Glutamatergic neuron (in vitro differentiated cells): ENCODE measurements at places on chromosomes 12 and 14. TPM values are rescaled to one million over a fixed set of nuclear protein-coding genes. Genes with fewer than 3 reads are reported as not detected.
A peak's percentile ranks its signal among the peaks of the same experiment; 100 is the strongest.

Gene CDC42BPB
- 125 TPM for total RNA-seq

Gene RNF212B
- total RNA-seq = not detected

Gene KRT73
- total RNA-seq = not detected

Gene CCDC197
- not detected for total RNA-seq

Gene CLEC12A
- not detected for total RNA-seq

Gene INHBE
- 18.0 TPM for total RNA-seq

Gene FSCB
- total RNA-seq = not detected

Gene MMP19
- not detected for total RNA-seq

Gene LALBA
- total RNA-seq = not detected

DNA sequence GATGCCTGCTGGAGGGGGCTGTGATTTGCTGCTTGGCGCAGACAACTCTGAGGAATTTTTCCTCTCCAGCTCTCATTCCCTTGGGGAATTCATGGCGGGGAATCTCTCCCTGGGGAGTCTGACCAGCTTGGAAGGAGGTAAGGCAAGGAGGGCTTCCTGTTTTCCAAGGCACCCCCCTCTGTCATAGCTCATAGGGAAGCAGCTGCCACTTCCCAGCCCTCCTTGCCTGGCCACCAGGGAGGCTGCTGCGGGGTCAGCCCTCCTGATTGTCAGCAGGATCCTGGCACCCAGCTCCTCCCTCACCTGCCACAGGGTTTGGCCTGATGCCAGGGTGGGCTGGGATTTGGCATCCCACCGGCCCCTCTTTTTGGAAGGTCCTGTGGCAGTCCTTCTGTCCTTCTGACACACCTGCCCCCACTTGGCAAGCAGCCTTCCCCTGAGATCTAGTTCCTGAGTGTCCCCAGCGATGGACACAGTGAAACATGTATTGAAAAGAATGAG is 74.9 kb downstream of the TSPAN9 start:
- DNase-seq = peak; percentile 44
- H3K4me1 ChIP-seq = peaks cover 43% of the 10 kb centered on the region
- H3K36me3 ChIP-seq = no peaks in the 10 kb centered on the region
- H3K4me3 ChIP-seq = no peak overlapping the region

- H3K4me3 ChIP-seq = no peak overlapping the region
- no peaks in the 10 kb centered on the region for H3K27me3 ChIP-seq
- DNase-seq = no peak
- peaks cover 4% of the 10 kb centered on the region for H3K36me3 ChIP-seq
- peaks cover 3% of the 10 kb centered on the region for H3K4me1 ChIP-seq
- no peak overlapping the region for H3K27ac ChIP-seq
Measured at GRCh38 chr14:31678421-31679249, 117.4 kb downstream of the NUBPL start.

- peak; percentile 58 for DNase-seq
- no peaks in the 10 kb centered on the region for H3K27me3 ChIP-seq
- no peak overlapping the region for H3K27ac ChIP-seq
- H3K36me3 ChIP-seq = no peaks in the 10 kb centered on the region
- H3K4me1 ChIP-seq = no peaks in the 10 kb centered on the region
- H3K4me3 ChIP-seq = no peak overlapping the region
Measured at GRCh38 chr12:48542300-48542928, 17.0 kb downstream of the OR8S1 start.

- no peak for DNase-seq
- H3K27ac ChIP-seq = no peak overlapping the region
- peaks cover 8% of the 10 kb centered on the region for H3K4me1 ChIP-seq
- H3K27me3 ChIP-seq = no peaks in the 10 kb centered on the region
Measured at GRCh38 chr12:10716704-10717315, 6.3 kb downstream of the YBX3 start.

DNA sequence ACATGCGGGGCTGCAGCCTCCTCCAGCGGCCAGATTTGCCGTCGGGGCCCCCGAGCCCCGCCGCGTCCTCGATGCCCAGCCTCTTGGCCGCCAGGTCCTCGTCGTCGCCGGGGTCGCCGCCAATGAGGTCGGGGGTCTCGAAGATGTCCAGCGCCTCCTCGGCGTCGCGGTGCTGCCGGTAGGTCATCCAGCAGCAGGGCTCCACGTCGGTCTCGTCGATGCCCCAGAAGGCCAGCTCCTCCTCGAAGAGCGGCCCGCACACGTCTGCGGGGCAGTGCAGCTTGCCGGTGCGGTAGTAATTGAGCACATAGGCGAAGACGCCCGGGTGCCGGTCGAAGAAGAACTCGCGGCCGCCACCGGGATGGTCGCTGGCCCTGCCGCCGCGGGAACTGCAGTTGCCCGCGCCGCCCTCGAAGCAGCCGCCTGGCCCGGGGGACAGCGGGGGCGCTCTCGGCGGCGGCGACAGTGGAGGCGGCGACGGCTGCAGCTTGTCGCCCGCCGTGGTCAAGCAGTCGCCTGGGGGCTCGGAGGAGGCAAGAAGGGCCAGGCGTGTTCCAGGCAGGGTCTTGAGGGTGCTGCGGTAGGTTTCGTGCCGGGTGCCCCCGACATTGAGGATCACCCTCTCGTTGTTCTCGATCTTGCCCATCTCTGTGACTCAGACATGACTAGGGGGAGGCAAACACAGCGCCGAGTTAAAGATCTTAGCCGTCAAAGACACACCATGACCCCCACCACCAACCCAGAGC is 2.1 kb downstream of the KCNC2 start:
- DNase-seq = peak; percentile 53
- no peaks in the 10 kb centered on the region for H3K4me1 ChIP-seq
- H3K36me3 ChIP-seq = peaks cover 6% of the 10 kb centered on the region
- H3K27me3 ChIP-seq = peaks cover 9% of the 10 kb centered on the region
- H3K4me3 ChIP-seq = peak overlapping the region; percentile 93
- H3K27ac ChIP-seq = no peak overlapping the region

GRCh38 chr12:51351913-51352532 is 5.5 kb upstream of the CELA1 start:
- DNase-seq = peak; percentile 59
- peaks cover 2% of the 10 kb centered on the region for H3K27me3 ChIP-seq
- no peaks in the 10 kb centered on the region for H3K36me3 ChIP-seq
- no peak overlapping the region for H3K4me3 ChIP-seq
- H3K27ac ChIP-seq = no peak overlapping the region

DNA sequence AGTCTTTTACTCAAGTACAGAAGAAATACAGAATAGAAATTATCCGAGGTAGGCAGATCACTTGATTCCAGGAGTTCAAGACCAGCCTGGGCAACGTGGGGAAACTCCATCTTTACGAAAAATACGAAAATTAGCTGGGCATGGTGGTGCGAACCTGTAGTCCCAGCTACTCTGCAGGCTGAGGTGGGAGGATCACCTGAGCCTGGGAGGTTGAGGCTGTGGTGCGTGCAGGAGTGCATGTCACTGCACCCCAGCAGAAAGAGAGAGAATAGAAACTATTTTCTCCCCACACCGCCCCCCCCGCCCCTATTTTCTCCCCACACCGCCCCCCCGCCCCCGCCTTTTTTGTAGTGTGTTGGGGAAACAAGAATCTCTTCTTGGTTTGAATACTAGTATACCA is 2.2 kb downstream of the DNM1L start:
- no peak for DNase-seq
- H3K4me1 ChIP-seq = peaks cover 8% of the 10 kb centered on the region
- no peaks in the 10 kb centered on the region for H3K36me3 ChIP-seq
- peaks cover 3% of the 10 kb centered on the region for H3K27me3 ChIP-seq
- peak overlapping the region; percentile 89 for H3K4me3 ChIP-seq

GRCh38 chr12:18221726-18222125 is 39.6 kb upstream of the PIK3C2G start:
- H3K4me1 ChIP-seq = peaks cover 5% of the 10 kb centered on the region
- H3K27me3 ChIP-seq = no peaks in the 10 kb centered on the region

DNA sequence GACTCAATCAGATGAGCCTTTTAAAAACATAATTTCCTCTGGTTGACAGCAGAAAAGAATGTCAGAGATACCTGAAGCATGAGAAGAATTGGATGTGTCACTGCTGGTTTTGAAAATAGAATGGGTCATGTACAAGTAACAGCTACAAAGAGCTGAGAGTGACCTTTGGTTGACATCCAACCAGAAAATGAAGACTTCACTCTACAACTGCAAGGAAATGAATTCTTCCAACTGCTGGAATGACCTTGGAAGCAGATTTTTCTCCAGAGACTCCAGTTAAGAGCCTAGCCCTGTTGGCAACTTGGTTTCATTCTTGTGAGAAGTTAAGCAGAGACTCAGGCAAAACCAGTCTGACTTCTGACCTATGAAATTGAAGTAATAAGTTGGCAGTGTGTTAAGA is 505.9 kb downstream of the SLC16A7 start:
- no peak overlapping the region for H3K27ac ChIP-seq
- no peak overlapping the region for H3K4me3 ChIP-seq
- no peak for DNase-seq
- no peaks in the 10 kb centered on the region for H3K27me3 ChIP-seq

- H3K4me1 ChIP-seq = peaks cover 34% of the 10 kb centered on the region
- peaks cover 17% of the 10 kb centered on the region for H3K36me3 ChIP-seq
- no peak overlapping the region for H3K4me3 ChIP-seq
Measured at GRCh38 chr14:32341947-32342846, 13.1 kb downstream of the AKAP6 start.

- no peak overlapping the region for H3K4me3 ChIP-seq
- H3K36me3 ChIP-seq = no peaks in the 10 kb centered on the region
- H3K27ac ChIP-seq = no peak overlapping the region
- DNase-seq = no peak
- no peaks in the 10 kb centered on the region for H3K27me3 ChIP-seq
- no peaks in the 10 kb centered on the region for H3K4me1 ChIP-seq
Measured at GRCh38 chr12:80412343-80412953, 31.6 kb upstream of the PTPRQ start.
